Osteocyte (in vitro differentiated cells): ENCODE measurements at places on chromosomes 16 and 17. TPM values are rescaled to one million over a fixed set of nuclear protein-coding genes. Genes with fewer than 3 reads are reported as not detected.

The SRCIN1 gene
- 0.05 TPM in 1 of 2 replicates, not detected in the other for total RNA-seq

GRCh38 chr17:77770331-77771105 is 188.0 kb upstream of the TNRC6C start:
- no peak overlapping the region for H3K27ac ChIP-seq
- DNase-seq = no peak
- H3K4me3 ChIP-seq = no peak overlapping the region

- peaks cover 40% of the 10 kb centered on the region for H3K4me1 ChIP-seq
- DNase-seq = no peak
- no peak overlapping the region for H3K27ac ChIP-seq
- no peaks in the 10 kb centered on the region for H3K27me3 ChIP-seq
- H3K4me3 ChIP-seq = no peak overlapping the region
- peaks cover 14% of the 10 kb centered on the region for H3K36me3 ChIP-seq
These were observed 115.1 kb downstream of the HIC1 start for GRCh38 chr17:2170023-2170422.

The SEPTIN1 gene
- total RNA-seq = 1.5 and 2.0 TPM in 2 replicates

The FOXC2 gene
- 91.8 and 93.4 TPM in 2 replicates for total RNA-seq

- peaks cover 2% of the 10 kb centered on the region for H3K4me1 ChIP-seq
- H3K4me3 ChIP-seq = no peak overlapping the region
- no peaks in the 10 kb centered on the region for H3K27me3 ChIP-seq
These were observed 414.4 kb downstream of the WWOX start for GRCh38 chr16:78513838-78514237.

DNA sequence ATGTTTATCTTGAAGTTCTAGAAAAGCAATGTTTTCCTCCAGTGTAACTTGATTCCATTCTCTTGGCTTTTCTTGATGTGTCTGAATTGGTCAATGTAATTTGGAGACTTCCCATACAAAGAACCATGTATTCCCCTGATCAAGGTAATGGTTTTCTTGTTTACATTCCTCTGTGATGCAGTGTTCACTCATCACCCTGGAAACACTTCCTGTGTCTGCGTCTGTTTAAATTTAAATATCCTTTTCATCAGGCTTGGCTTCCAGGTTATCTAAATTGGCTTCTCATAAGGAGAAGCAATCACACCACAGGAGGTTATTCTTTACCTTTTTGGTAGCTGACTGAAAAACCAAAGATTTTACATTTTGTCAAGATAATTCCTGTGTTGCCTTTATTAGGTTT is 237.3 kb upstream of the WSCD1 start:
- H3K36me3 ChIP-seq = no peaks in the 10 kb centered on the region
- peaks cover 10% of the 10 kb centered on the region for H3K4me1 ChIP-seq
- H3K27me3 ChIP-seq = no peaks in the 10 kb centered on the region
- H3K27ac ChIP-seq = no peak overlapping the region
- no peak for DNase-seq

The P4HB gene
- total RNA-seq = 792 and 837 TPM in 2 replicates

- no peak overlapping the region for H3K27ac ChIP-seq
- no peaks in the 10 kb centered on the region for H3K4me1 ChIP-seq
- no peaks in the 10 kb centered on the region for H3K27me3 ChIP-seq
- DNase-seq = no peak
These were observed 58.6 kb upstream of the ZFHX3 start for GRCh38 chr16:73106329-73107034.

DNA sequence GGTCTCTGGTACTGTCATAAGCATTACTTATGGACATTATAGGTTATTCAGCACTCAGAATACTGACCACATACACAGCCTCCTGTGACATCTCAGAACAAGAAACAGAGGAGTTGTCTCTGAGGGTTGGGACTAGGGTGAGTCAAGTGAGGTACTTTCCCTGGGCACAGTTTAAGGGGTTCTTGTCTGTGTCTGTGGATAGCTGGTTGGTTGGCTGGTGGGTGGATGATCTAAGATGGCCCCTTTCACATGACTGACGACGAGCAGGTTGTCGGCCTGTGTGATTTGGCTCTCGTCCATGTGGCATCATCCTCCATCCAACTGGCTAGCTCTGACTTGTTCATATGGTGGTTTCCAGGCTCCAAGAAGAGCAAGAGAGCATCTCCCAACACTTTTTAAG is 163.9 kb downstream of the PRKCB start:
- no peaks in the 10 kb centered on the region for H3K27me3 ChIP-seq
- H3K36me3 ChIP-seq = no peaks in the 10 kb centered on the region
- no peaks in the 10 kb centered on the region for H3K4me1 ChIP-seq
- H3K27ac ChIP-seq = no peak overlapping the region

DNA sequence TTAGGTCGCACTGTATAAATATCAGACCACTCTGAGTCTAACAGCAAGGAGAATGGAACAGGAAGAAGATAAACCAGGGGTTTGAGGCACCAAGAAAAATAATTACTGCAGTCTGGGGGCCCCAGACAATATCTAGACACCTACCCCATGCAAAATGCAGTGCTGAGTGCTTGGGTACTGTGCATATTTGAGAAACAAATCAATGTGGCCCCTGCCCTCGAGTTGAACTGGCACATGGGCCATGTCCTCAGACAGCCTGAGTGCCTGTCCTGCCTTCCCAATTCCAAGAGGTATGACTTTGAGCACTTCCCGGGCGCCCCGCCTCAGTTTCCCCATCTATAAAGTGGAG is 6.2 kb upstream of the CIITA start:
- H3K27ac ChIP-seq = no peak overlapping the region
- H3K4me3 ChIP-seq = no peak overlapping the region
- no peaks in the 10 kb centered on the region for H3K27me3 ChIP-seq
- DNase-seq = no peak

The TAC4 gene
- not detected in 2 replicates for total RNA-seq

- H3K36me3 ChIP-seq = no peaks in the 10 kb centered on the region
- DNase-seq = no peak
- H3K4me3 ChIP-seq = no peak overlapping the region
- peak overlapping the region; percentile 35 for H3K27ac ChIP-seq
- H3K27me3 ChIP-seq = no peaks in the 10 kb centered on the region
These were observed 10.0 kb upstream of the MPRIP start for GRCh38 chr17:17032131-17032692.

GRCh38 chr17:59357929-59358328 is 26.5 kb downstream of the YPEL2 start:
- H3K4me1 ChIP-seq = peaks cover 84% of the 10 kb centered on the region
- peaks cover 28% of the 10 kb centered on the region for H3K36me3 ChIP-seq
- no peaks in the 10 kb centered on the region for H3K27me3 ChIP-seq
- no peak for DNase-seq
- H3K4me3 ChIP-seq = no peak overlapping the region

DNA sequence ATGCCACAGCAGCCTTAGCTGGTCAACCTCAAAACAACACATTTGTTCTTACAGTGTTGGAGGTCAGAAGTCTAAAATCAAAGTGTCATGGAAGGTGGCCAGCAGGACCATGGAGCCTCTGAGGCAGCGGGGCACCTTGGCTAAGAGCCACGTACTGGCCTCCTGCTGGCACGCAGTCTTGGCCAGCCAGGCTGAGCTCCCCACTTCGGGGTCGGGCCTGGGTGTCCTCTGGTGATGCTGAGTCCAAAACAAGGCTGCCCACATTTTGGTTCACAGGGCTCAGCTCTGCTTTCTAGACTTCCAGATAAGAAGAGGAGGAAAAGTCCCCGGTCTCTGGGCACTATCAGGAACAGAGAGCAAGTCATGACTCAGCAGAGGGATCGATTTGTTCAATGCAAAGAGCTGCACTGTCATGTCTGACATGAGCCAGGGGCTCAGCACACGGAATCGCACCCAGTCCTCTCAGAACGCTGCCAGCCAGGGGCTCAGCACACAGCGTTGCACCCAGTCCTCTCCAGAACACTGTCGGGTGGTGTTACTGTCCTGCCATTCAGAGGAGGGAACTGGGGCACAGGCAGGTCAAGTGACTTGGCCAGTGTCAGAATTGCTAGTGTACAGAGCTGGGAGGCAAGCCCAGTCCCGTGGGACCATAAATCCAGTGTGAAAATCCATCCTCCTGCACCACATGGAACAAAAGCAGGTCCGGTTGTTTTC is 2.5 kb downstream of the LGALS9 start:
- H3K4me1 ChIP-seq = peaks cover 42% of the 10 kb centered on the region
- DNase-seq = no peak
- H3K36me3 ChIP-seq = peaks cover 4% of the 10 kb centered on the region
- H3K27ac ChIP-seq = peak overlapping the region; percentile 34

The PABPN1L gene
- not detected in 2 replicates for total RNA-seq

DNA sequence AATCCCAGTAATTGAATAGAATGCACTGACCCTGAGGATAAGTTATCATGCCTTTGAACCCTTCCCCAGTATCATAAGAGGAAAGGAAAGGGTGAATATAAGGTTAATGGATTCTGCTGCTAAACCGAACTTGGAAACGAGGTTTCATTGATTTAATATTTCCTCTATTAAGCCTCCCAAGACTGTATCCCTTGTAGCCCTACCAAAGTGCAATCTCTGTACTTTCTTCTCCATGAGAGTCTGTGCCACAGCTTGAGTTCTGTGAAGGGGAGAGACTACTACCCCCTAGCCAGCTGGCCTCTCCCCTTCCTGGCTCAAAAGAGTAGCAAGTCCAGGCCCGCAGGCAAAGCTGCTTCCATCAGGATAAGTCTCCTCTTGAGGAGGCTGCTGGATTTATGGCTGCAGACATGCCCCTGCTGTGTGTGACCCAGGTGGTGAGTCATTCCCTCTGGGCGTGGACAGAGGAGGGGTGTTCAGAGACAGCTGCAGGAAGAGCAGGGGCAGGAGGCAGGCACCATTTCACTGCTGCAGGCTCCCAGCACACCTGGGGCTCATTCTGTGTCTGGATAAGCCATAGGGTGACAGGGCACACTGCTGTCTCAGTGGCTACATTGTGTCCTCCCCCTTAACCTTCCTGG is 58.4 kb downstream of the TOM1L2 start:
- DNase-seq = peak; percentile 92
- peaks cover 40% of the 10 kb centered on the region for H3K4me1 ChIP-seq
- peak overlapping the region; percentile 84 for H3K27ac ChIP-seq
- H3K27me3 ChIP-seq = no peaks in the 10 kb centered on the region

DNA sequence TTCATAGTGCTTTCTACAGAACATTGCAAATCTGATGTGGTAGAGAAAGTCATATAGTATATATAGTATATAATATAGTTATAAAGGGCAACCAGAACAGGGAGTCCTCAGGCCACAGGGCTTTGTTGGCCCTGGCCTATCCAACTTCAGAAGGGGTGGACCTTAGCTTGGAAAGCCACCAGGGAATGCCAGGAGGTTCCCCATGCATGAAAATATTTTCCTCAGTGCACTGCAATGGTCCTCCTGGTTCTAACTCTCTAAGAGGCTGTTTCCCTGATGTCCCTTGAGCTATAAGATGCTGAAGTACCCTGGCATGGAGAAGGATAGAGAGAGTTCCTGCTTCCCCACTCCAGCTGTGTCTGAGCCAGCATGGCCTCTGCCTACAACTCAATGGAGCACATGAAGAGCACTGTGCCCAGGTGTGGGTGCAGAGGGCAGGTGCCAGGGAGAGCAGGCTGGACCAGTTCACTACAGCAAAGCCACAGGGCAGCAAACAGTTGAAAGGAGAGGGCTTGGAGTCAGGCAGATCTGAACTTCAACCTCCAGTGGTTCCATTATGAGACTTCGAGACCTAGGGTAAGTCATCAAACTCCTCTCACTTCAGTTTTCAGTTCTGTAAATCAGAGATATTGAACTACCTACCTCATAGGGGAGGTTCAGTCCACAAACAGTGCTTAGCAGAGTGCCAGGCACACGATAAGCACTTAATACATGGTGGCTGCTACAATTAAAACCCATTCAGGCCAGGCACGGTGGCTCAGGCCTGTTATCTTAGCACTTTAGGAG is 183.1 kb downstream of the SALL1 start:
- H3K36me3 ChIP-seq = no peaks in the 10 kb centered on the region
- H3K27me3 ChIP-seq = no peaks in the 10 kb centered on the region
- no peak overlapping the region for H3K27ac ChIP-seq
- no peak for DNase-seq
